NCI-H774 (cell line): ENCODE measurements at places on chromosomes 1 and 21.

DNA sequence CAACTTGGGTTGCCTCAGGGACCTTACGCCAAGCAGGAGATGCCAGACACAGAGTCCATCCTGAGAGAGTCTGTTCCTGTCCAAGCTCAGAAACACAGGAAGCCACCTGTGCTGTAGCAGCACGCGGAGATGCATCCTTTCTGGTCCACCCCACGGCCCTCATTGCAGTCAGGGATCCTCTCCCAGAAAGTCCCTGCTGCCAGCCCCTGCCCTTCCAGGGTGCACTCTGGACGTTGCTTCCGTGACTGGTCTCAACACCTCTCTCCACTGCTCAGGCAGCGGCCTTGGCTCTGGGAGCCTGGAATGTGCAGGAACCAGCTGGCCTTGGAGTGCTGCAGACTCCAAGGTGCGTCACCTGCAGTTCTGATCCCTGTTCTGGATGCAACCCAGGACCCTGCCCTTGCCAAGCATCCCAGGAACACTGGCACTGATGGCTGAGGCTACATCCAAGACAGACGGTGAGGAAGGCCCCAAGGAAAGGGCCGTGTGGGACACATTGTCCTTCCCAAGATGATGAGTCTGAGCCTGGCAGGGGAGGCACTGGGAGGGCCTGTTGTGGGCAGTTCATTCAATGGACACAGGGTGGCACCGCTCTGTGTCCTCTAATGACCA lies 21.7 kb upstream of the COL6A1 start:
- no peak for DNase-seq

DNA sequence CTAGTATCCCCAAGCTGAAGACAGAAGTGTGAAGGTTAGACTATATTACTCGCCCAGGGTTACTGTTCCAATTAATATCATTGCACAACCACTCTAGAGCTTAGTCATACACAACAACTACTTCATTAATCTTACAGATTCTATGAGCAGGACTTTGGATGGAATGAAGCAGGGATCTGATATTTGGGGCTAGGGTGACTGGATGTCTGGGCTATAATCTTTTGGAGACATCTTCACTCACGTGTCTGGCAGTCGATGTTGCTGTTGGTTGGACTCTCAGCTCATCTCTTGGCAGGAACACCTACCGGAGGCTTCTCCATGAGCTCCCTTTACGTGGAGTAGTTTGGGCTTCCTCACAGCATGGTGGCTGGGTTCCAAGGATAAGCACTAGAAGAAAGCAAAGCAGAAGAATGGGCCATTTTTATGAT lies 519.2 kb upstream of the B3GALT2 start:
- no peak for DNase-seq

- DNase-seq: peak; percentile 24
Measured at GRCh38 chr21:29725025-29725736, 214.6 kb downstream of the GRIK1 start.

DNA sequence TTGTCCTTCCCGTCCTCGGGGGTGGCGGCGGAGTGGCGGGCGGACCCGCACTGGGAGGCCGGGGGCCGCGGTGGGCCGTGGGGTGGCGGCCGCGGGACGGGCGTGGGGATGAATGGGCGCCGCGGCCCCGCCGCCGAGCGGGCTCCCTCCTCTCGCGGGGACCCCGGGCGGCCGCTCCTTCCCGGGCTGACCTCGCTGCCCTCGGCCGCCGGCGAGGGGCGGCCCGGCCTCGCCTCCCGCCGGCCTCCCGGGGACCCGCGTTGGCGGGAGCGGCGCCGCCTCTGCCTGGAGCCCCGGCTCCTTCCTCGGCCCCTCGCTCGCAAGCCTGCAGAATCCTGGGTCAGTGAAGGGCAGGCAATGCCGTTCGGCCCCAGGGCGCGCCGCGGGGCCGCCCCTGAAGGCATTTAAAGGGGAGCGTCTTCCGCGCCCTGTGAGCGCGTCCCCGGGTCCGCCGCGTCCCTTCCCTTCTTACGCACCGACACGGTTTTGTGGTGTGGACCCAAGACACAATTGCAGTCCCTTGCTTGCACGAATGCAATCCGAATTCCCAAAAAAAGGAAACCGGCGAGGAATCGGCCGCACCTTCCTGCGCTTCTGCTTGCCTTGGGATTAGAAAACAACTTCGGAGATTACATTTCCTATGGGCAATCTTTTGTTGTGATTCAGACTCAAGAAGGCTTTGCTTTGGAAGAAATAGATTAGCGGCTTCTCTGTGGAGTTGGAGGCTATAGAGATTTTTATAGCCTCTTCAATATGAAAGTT lies 776 bp downstream of the ITSN1 start:
- no peak for DNase-seq

DNA sequence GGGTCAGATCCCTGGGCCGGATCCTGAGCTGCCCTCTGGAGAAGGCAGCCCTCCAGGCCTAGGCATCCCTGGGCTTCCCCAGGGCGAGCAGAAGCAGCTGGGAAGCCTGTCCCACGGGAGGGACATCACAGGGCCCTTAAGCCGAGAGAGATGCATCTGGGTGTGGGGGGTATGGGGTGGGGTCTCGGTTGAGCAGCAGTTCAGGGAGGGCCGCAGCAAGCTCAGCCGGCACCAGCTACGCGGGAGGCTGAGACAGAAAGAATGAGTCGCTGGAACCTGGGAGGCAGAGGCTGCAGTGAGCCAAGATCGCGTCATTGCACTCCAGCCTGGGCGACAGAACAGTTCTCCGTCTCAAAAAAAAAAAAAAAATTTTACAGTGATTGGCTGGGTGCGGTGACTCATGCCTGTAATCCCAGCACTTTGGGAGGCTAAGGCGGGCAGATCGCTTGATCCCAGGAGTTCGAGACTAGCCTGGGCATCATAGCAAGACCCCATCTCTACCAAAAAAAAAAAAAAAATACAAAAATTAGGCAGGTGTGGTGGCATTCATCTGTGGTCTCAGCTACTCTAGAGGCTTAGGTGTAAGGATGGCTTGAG lies 37.7 kb downstream of the RRP1 start:
- DNase-seq: no peak

DNA sequence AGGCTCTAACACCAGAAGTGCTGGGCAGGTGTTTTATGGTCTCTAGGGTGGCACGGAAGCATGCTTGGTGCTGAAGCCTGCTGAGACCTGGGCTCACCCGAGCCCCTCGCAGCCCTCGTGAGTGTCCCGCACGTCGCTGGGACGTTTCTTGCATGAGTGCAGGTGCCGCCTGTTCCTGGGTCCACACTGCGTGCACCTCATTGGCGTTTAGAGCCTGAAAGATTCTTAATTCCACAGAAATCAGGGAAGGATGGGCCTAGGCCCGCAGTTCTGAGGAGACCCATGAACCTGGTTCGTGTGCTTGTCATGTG lies 43.8 kb upstream of the DIP2A start:
- DNase-seq: no peak

GRCh38 chr1:74180490-74180889 lies 17.5 kb downstream of the LRRIQ3 start:
- no peak for DNase-seq

- DNase-seq: peak; percentile 81
Measured at GRCh38 chr1:1162597-1163537, 10.8 kb upstream of the TTLL10 start.

GRCh38 chr1:53899708-53900107 lies 5.7 kb downstream of the DIO1 start:
- no peak for DNase-seq

DNA sequence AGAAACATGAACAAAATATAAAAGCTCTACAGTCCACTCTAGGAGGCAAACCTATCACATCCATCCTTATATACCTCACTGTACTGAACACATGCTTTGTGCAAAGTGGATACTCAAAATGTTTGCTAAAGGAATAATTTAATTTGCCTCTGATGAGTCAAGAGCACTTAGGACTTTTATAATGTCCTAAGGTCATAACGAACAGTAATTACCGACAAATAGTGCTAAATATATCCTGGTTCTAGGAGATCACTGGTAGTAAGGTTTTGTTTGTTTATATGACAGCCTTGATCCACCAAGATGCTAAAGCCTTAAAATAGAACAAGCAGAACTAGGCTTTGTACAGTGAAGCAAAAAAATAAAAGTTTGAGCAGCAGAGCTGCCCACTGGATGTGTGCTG lies 70.6 kb downstream of the GADD45A start:
- DNase-seq: peak; percentile 70

DNA sequence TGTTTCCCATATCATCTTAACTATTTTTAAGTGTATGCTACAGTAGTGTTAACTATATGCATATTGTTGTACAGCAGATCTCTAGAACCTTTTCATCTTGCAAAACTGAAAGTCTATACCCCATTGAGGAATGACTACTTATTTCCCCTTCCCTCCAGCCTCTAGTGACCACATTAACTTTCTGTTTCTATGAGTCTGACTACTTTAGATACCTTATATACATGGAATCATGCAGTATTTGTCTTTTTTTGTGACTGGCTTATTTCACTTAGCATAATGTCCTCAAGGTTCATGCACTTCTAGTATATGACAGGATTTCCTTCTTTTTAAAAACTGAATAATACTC lies 96.5 kb upstream of the BTG3 start:
- no peak for DNase-seq
